ENCODE measurements at places on chromosomes 2 and 18.
A peak's percentile ranks its signal among the peaks of the same experiment; 100 is the strongest.

- no peak for DNase-seq
Measured at GRCh38 chr2:142914507-142915313, 37.2 kb downstream of the KYNU start.

DNA sequence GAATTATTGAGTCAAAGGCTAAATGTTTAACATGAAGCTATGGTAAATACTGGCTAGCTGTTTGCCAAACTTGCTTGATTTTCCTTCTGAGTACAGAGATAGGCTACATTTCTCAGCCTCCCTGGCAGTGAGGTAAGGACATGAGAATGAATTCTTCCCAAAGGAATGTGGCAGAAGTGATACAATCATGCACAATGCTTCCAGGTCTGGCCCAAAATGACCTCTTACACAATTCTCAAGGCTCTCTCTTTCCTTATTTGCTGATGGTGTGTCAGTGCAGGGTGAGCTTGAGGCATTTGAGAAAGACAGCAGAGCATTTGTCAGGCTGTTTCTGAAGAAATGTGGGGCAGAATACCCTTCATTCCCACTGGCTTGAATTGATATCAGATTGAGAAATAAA is 95.6 kb upstream of the NABP1 start:
- peak; percentile 81 for DNase-seq

DNA sequence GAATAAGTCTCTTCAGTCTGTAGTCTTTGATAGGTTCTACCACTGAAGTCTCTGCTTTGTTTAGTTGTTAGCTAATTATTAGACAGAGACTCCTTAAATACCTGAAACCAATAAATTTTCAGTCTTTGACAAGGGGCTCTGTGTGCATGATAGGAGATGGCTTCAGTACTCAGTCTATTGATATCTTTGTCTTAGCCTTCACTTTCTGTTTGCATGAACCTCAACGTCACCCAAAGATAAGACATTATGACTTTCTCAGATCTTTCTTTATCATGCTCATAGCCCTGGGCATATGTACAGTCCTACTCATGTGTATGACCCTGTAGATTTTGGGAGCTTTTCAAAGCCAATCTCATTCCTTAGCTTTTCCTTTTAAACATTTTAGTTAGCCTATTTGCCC is 183.5 kb upstream of the GCFC2 start:
- DNase-seq: no peak

DNA sequence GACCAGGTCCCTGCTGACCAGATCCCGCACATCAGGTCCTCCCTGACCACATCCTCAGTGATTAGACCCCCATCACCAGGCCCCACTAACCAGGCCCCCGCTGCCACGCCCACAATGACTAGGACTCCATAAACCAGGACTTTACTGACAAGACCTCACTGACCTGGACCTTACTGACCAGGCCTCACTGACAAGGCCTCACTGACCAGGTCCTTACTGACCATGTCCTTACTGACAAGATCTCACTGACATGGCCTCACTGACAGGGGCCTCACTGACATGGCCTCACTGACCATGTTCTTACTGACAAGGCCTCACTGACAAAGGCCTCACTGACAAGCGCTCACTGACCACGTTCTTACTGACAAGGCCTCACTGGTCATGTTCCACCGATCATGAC is 107.9 kb upstream of the TEKT4 start:
- no peak for DNase-seq

GRCh38 chr2:127546797-127547196 is 11.3 kb downstream of the MYO7B start:
- DNase-seq: no peak

GRCh38 chr2:111159641-111160040 is 38.9 kb downstream of the BCL2L11 start:
- no peak for DNase-seq

- DNase-seq: peak; percentile 46
Measured at GRCh38 chr18:79933765-79934164, 17.7 kb downstream of the SLC66A2 start.

- no peak for DNase-seq
Measured at GRCh38 chr18:54843314-54843713, 15.0 kb downstream of the RAB27B start.

- DNase-seq: no peak
Measured at GRCh38 chr2:224910574-224910925, 131.7 kb downstream of the DOCK10 start.

- peak; percentile 38 for DNase-seq
Measured at GRCh38 chr2:208025037-208025813, at the start of gene PLEKHM3. TSS of gene PLEKHM3 (minus strand) at chr2:208025527. CDS start at chr2:208001639, 23,888 bp downstream.

DNA sequence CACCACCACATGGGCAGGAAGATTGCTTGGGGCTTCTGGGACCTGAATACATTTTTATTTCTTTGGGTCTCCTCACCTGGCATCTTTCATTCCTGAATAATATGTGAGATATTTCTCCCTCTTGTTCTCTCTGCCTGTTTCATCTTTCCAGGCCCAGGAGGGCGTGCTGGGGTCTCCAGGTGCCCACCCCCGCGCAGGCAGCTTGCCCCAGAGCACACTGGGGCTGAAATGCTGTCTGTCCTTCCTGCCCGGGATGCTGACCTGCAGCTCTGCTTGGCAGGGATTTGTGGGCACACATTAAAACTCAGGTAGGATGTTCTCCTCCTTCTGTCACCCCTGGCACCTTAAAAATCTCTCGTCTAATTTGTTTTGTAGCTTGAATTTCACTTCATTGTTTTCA is 39.7 kb upstream of the TEX51 start:
- DNase-seq: no peak

DNA sequence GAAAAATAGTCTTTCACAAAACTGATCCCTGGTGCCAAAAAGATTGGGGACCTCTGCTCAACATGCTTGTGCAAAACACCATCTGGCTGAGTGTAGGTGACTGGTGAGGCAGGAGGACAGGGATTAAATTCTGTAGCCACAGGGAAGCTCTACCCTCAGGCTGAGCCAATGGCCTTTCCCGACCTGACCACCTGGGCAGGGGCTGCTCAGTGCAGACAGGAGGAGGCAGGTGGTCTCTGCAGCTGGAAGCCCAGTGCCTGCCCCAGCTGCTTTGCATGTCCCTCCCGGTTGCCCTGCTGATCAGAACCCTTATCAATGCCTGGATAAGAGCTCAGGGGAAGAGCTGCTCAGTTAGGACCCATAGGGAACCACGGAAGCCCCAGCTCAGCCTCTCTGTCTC is 235.3 kb downstream of the ANKRD36 start:
- DNase-seq: no peak

GRCh38 chr2:96356889-96357288 is 21.3 kb downstream of the NCAPH start:
- no peak for DNase-seq

DNA sequence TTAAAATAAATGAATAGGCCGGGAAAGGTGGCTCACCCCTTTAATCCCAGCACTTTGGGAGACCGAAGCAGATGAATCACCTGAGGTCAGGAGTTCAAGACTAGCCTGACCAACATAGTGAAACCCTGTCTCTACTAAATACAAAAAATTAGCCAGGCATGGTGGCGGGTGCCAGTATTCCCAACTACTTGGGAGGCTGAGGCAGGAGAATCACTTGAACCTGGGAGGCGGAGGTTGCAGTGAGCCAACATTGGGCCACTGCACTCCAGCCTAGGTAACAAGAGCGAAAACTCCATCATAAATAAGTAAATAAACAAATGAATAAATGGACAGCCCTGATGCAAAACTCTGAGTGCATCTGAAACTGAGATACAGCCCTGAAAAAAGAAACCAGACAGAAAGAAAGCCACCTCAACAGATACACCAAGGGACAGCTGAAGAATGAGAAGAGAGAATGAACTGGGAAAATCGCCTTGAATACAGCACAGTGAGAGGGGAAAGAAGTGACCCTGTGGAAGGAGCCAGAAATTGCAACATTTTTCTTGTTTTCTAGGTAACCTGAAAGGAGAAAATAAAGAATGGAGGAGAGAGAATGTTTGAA is 64.4 kb downstream of the TRABD2A start:
- DNase-seq: no peak

DNA sequence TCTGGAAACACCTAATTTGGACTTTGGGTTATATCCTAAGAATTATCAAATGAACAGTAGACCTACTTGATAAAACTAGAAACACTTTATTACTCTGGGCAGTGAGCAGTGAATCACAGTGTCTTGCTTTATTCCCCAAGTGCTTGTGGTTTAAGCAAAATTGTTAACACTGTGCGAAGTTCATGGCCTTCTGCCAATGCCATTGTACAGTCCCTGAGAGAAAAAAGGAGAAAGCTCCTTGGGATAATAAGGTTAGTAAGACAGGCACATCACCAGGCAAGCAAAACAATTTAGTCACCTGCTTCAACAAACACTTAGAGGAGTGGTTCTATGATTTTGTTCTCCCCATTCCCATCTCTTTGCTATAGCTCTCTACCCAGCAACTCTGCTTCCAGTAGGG is 39.8 kb downstream of the ADCYAP1 start:
- DNase-seq: no peak

DNA sequence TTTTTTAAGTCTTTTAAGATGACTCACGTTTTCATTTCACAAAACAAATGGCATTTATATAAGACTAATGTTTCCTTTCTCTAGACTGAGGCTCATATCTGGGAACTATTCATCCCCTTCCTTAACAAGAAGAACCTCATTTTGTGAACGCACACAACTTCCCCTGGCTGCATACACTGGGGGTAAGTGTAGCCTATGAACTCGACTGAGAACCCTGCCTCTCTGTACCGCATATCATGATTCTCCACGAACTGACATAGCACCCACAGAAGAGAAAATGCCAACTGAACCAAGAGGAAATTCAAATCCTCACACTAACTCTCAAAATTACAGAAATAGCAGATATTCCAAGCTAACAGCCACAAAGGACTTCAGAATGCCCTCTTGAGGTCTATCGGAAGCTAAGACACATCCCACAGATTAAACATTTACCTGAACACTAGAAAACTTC is 236.7 kb downstream of the TCF4 start:
- no peak for DNase-seq

GRCh38 chr2:113309655-113310387 is 31.1 kb upstream of the PAX8 start:
- DNase-seq: no peak

DNA sequence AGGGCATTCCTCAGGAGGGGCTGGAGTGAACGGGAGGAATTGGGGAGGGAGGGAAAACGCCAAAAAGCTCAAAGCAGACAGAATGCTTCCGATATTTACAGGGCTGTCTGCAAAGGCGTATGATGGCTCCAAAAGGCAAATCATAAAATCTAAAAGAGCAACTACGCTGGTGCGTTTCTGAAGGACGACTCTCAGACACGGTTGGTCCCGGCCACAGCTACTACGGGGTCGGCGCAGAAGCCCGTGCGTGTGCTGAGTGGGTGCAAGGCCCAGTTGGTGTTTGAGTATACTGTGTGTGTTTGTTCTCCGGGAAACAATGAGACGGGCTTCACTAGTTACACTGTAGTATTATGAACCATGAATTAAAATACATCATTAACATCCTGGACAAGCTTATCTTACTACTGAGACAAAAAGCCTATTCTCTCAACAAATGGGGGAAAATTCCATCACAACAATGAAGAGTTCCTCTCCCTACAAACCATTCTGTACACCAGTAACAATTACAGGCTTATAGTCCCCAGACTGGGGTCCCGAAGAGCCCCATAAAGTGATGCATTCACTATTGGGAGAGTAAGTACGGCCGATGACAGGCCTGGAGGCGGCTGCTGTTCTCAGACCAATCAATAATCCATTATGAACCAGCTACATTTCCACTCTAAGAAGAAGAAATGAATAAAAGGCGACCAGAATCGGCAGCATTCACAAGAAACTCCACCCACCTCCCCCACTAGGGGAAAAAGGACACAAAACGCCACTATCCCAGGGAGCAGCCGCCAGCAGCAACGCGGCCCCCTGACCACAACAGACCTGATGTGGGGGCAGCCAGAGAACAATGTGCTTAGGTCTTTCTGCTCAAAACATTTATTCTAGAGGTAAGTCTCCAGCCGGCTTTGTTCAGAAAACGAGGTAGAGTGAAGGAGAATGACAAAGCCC is 43.4 kb downstream of the ZNF516 start:
- no peak for DNase-seq

DNA sequence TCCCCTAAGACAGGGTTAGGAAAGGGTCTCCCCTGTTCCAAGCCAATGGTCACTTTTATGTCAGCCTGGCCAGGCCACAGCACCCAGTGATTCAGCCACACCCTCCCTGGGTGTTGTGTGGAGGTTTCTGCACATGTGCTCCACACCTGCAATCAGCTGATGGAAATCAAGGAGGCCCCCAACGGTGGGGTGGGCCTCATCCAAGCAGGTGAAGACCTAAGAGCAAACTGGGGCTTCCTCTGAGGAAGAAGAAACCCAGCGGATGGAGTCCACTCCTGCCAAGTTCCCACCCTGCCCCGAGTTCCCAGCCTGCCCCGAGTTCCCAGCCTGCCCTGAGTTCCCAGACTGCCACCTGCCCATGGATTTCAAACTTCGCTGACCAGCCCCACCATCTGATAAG is 55.4 kb downstream of the KIF1A start:
- DNase-seq: no peak

GRCh38 chr2:81650048-81650971 is 1345.8 kb upstream of the LRRTM1 start:
- DNase-seq: no peak

DNA sequence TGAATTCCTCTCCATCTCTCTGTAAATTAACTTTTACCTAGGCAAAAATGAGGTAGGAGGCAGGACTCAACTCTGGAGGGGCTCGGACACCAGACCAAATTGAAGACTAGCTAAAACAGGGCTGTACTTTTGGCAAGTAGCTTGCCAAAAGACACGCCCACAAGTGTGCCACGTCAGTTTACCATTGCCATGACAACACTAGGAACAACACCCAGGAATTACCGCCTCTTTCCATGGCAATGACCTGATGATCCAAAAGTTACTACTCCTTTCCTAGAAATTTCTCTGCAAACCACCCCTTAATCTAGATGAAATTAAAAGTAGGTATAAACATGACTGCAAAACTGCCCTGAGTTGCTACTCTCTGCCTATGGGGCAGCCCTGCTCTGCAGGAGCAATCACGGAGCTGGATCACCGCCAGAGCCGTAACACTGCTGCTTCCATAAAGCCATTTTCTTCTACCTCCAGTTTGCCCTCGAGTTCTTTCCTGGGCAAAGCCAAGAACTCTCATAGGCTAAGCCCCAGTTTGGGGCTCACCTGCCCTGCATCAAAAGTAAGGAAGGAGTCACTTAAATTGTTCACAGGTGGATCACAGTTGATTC is 66.0 kb upstream of the FAM136A start:
- no peak for DNase-seq

DNA sequence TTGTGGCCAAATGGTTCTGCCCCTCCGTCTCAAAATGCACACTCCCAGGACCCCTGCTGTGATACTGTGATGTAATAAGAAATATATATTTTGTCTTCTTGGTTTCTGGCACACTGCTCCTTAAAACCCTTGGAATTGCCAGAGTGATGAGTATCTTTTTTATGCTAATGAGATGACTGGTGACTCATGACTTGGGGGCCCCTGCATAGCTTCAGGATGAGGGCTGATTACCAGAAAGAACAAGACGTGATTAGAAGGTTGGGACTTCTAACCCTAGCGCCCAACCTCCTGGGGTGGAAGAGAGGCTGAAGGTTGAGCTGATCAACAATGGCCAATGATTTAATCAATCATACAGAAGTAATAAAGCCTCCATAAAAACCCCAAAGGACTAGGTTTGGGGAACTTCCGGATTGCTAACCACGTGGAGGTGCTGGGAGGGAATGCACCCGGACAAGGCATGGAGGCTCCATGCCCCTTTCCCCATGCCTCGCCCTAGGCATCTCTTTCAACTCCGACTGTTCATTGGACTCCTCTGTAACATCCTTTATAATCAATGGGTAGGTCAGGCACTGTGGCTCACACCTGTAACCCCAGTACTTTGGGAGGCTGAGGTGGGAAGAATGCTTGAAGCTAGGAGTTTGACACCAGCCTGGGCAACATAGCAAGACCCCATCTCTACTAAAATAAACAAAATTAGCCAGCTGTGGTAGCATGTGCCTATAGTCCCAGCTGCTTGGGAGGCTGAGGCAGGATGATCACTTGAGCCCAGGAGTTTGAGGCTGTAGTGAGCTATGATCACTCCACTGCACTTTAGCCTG is 89.1 kb downstream of the HS1BP3 start:
- DNase-seq: peak; percentile 42

Measured in AG04449 (cell line).